ENCODE measurements at places on chromosomes 12 and 14.
A peak's percentile ranks its signal among the peaks of the same experiment; 100 is the strongest.

DNA sequence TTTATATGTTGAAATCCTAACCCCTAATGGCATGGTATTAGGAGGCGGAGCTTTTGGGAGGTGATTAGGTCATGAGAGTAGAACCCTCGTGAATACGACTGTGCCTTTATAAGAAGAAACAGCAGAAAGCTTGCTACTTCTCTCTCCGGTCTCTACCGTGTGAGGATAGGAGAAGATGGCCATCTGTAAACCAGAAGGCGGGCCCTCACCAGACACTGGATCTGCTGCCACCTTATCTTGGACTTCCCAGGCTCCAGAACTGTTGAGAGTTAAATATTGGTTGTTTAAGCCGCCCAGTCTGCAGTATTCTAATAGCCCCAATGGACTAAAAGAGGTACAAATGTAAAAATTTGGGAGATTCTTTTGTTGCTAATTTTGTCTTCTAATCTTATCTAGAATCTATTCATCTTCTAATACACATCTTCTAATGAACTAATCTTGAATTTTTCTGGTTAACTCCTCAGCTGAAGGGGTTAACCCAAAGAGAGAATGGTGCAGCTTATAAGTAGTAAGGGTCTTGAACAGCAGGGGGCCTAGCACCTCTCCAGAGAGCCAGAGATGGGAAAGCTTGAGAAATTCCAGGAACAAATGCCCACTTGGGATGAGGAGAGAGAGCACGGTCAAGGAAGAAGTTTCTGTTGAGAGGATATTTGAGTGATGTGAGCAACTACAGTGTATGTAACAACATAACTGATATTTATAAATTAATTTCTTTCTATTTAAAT lies 264.0 kb upstream of the GRIP1 start:
- DNase-seq: no peak

DNA sequence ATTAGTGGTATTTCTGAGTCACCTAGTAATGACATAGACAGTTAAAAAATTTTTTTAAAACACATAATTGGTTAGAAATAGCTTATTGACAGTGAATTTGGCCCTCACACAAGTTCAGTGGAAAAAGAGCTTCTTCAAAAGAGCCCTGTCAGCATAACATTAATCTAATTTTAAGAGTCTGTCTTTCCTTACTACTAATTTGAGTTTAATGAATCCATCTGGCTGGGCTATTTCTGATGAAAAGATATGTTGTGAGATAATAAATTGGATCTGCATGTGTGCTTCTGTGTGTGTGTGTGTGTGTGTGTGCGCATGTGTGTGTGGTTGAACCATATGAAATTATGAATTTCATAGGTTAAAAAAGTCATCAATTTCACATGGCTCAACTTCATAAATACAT lies 1045.2 kb downstream of the FLRT2 start:
- DNase-seq: no peak

- no peak for DNase-seq
Measured at GRCh38 chr12:2772370-2772769, 22.4 kb upstream of the FKBP4 start.

DNA sequence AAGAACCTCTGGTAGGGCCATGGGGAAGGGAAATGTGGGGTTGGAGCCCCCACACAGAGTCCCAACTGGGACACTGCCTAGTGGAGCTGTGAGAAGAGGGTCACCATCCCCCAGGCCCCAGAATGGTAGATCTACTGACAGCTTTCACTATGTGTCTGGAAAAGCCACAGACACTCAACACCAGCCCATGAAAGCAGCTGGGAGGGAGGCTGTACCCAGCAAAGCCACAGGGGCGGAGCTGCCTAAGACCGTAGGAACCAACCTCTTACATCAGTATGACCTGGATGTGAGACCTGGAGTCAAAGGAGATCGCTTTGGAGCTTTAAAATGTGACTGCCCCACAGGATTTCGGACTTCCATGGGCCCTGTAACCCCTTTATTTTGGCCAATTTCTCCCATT lies 97.8 kb downstream of the HMGA2 start:
- DNase-seq: no peak

GRCh38 chr14:21880918-21881317 lies 207.3 kb upstream of the OR4E1 start:
- DNase-seq: no peak

DNA sequence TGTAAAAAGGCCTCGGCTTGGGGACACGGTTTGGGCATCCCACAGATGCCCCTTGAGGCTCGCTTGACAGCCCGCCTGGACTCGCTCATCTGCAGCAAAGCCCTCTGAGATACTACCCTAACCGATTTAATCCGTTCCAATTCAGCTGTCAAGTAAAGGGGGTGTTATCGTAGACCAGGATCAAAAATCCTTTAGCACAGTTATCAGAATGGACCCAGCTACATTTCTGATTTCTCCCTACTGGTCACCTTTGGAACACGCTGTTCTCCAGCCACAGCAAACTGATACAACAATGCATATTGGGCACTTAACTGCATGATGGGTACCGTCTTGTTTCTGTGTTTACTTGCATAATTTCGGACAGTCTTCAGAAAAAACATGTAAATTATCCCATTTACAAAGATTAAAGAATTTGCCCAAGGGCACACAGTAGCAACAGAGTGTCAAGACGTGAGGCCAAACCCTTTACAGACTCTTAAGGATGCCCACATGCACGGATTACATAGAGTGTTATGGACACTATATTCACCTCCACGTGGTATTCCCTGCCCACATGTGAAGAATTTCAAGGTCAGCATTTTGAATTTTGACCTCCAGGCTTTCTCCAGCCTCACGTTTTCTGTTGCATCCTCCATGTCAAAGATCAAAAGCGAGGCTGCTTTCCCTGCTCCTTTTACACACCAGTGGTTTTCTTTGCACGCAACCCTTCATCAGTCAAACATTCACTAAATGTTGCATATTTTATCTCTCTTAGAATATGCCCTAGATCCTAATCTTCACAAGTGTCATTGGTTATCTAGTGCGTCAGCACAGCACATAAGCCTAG lies 3.2 kb upstream of the DUSP6 start:
- DNase-seq: no peak

- no peak for DNase-seq
Measured at GRCh38 chr12:123384994-123385376, 1.1 kb downstream of the KMT5A start.

DNA sequence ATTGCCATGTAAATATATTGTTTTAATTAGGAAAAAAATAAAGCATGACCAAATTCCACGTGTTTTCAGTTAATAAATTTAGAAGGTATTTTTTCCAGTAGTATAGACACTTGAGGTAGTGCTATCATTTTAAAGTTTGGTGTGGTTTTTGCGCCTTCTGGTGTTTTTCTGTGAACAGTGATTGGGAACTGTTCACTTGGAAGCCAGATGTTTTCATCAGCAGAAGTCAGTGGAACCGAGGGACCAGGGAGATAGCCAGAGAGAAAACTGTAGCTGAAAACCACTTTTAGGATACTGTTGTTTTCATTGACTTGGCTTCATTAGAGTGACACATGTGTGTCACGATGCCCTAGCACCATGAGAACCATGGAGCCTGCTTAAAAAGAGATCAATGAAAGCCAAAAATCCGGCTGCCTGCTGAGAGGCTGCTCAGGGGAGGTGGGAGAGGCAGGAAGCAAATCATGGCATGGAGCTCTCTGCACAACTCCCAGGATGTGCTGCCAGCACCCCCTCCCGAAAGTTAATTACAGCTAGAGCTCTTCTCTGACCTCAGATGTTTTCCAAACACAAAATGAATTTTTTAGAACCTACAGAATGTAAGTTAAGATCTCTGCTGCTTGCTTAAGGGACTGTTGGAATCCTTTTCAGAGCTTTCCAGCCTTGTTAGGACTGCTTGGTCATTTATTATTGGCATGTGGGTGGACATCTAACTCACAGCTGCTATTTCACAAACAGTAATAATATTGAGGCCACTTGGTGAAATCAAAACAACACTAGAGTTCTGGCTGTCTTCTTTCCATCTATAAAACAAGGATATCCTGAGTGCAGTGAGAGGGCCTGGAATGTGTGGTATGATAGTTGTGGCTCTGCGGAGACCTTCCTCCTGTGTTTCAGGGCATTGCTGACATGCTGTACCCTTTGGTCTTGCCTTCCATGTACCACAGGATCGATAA lies 192.3 kb downstream of the ANO4 start:
- DNase-seq: no peak

DNA sequence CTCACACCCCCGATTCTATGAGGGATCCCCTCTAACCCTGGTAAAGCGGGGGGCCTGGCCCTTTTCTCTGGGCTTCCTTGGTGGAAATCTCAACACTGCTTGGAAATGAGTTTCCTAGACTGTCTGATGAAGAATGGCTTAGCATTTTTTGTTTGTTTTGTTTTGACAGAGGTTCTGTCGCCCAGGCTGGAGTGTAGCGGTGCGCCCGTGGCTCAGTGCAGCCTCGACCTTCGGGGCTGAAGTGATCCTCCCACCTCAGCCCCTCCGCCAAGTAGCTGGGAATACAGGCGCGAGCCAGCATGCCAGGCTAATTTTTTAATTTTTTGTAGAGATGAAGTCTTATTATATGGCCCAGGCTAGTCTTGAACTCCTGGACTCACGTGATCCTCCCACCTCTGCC lies 30.3 kb downstream of the TC2N start:
- no peak for DNase-seq

DNA sequence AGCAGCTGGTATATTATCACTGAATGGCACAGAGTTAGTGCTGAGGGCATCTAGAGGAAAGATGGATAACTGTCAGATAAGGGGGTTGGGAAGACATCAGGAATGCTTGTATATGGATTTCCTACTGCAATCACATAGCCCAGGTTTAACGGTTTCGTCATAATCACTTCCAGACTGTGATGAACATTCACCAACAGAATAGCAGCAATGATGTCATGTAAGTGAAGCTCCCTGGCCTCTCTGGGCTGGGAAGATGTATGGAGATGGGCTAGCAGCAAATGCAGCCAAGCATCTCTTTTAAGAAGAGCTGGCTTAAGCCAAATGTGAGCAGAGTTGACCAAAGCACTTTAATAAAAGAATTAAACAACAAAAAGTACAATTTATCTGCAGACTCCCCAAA lies 714.6 kb downstream of the GALC start:
- DNase-seq: no peak

GRCh38 chr14:61385002-61385685 lies 63.8 kb downstream of the PRKCH start:
- DNase-seq: peak; percentile 47

GRCh38 chr12:116916714-116917114 lies 6.0 kb downstream of the FBXW8 start:
- peak; percentile 79 for DNase-seq

GRCh38 chr12:120259418-120260202 lies 5.9 kb downstream of the PXN start:
- DNase-seq: no peak

DNA sequence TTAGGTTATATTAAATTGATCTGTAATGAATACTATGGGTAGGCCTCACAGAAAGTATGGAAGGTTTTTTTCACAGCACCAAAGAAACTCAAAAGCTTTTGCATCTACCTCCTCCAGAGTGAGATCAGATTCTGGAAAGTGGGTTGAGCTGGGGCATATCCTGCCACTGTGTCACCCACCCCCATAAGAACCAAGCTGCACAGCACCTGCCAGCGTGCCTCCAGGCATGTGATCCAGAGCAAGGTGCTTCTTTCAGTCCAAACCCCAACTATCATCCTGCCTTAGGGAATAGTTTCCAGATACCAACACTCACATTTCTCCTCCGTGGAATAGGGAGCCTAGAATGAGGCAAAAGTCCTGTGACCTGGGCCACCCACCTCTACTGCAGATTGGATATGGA lies 42.6 kb upstream of the PRB2 start:
- DNase-seq: no peak

GRCh38 chr12:131860472-131861260 lies 32.5 kb downstream of the MMP17 start:
- DNase-seq: peak; percentile 69

- DNase-seq: no peak
Measured at GRCh38 chr12:108147279-108147678, 18.2 kb downstream of the WSCD2 start.

GRCh38 chr12:39427360-39427808 lies 15.5 kb downstream of the KIF21A start:
- no peak for DNase-seq

- DNase-seq: peak; percentile 27
Measured at GRCh38 chr14:39426605-39427004, 5.6 kb downstream of the FBXO33 start.

DNA sequence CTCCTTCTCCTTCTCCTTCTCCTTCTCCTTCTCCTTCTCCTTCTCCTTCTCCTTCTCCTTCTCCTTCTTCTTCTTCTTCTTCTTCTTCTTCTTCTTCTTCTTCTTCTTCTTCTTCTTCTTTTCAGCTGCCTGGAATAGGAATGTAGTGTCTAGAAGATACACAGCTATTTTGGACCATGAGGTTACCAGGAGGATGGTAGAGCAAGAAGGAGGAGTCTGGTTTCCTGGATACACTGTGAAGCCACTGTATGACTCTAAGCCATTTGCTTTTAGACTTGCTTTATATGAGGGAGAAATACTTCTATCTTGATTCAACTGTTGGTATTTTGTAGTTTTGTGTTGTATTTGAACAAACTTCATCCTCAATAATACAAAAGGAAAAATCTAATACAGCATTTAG lies 3.0 kb upstream of the MYBPC1 start:
- DNase-seq: no peak

DNA sequence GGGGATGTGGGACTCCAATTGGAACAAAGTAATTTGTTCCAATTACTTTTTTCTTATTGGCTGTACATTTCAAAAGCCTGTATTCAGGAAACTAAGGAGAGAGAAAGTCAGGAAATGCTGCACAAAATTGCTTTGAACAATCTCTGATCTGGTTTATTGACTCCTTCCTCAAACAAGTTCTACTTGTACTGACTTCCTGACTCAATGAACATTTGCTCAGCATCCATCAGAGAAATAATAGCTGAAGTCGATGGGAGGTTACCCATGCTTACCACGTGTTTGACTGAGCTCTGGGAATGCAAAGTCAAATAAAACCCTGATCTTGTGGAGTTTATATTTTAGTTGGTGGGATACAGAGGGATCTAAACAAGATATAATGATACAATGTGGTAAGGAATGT lies 15.4 kb upstream of the C12orf75 start:
- DNase-seq: no peak

DNA sequence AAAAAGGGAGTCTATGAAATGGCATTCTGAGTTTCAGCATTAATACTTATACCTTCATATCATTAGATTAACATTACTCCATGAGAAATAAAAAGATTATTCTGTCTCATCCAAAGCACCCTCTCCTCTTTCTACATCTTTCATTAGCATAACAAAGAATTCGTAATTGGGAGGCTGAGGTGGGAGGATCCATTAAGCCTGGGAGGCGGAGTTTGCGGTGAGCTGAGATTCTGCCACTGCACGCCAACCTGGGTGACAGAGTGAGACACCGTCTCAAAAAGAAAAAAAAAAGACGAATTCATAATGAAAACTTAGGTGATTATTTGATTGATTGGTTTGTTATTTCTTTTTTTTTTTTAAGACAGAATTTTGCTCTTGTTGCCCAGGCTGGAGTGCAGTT lies 1.8 kb upstream of the CDK17 start:
- no peak for DNase-seq

DNA sequence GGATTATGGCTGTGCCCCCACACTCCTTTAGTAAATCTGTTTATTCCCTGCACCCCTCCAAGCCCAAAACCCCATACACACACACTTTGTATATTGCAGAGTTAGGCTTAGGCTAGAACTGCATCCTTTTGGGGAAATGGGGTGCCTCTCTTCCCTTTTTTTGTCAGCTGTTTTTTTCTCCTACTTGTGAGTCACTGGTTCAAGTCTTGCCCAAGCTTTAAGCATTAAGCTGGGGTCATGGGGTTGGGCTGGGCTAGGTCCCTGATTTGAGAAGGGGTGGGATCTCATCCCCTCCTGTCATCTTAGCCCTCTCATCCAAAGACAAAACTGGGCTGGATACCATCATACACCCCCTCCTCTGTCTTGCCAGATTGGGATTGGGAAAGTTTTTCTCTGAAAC lies 1.6 kb downstream of the LRP1 start:
- DNase-seq: no peak
